Temporal lobe (tissue), 4 donors: ENCODE measurements at places on chromosomes 6 and 20. TPM values are rescaled to one million over a fixed set of nuclear protein-coding genes. Genes with fewer than 3 reads are reported as not detected.

Gene DCDC2
- 1.7 TPM for total RNA-seq

Gene NDUFAF4
- 32.9 TPM for total RNA-seq

Gene SLC17A5
- total RNA-seq: 17.0 TPM

Gene CGA
- not detected for total RNA-seq
